ENCODE measurements at places on chromosomes 7 and 10. TPM values are rescaled to one million over a fixed set of nuclear protein-coding genes. Genes with fewer than 3 reads are reported as not detected.

GRCh38 chr10:22314852-22315251 is 1.3 kb upstream of the COMMD3 start:
- DNase-seq: no peak

DNA sequence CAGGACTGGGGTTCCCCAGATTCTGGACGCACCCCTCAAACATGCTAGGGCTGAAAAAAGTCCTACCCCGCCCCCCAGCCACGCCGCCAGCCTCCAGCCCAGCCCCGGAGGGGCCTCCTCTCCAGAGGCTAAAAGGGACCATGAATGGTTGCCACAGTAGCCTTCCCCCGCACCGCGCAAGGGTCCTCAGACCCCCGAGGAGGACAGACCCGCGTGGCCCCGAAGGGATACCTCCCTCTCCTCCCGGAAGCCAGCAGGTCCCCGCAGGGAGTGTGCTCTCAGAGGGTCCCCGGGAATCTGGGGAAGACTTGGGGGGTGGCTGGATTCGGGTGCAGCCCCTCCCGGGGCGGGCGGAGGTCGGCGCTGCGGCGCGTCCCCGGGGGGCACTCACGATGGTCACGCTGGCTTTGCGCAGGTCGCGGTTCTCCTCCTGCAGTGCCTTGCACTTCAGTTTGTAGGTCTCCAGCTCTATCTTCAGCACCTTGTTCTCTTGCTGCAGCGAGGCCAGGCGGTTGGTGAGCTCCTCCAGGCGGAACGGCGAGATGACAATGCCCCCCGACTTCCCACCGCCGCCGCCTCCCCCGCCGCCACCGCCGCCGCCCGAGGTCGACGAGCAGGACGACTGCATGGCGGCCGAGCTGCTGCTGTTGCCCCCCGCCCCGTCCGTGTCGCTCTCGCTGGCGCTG is 482 bp downstream of the CCDC6 start:
- DNase-seq: no peak

GRCh38 chr10:1366811-1367425 is 310.7 kb downstream of the WDR37 start:
- no peak for DNase-seq

GRCh38 chr10:4691301-4691700 is 134.7 kb upstream of the AKR1E2 start:
- DNase-seq: no peak

- no peak for DNase-seq
These were observed 5.9 kb downstream of the AKR1B1 start for GRCh38 chr7:134452991-134453473.

DNA sequence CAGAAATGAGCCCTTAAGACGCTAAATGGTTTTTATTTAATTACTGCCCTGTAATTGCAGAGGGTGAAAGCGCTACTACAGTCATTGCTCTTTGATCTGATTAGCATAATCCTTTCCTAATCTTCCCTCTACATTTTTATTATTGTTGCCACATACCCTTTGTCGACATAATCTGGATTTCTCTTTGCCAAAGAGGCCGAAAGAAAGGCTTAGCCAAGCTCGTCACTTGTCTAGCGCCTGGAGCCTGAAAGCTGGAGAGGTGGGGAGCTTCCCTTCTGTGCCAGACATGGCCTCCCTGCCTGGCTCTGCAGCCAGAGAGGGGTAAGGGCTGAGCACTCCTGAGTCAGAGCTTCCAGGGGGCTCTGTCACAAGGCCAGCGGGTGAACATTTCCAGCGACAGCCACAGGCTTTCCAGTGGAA is 145.9 kb downstream of the PRKAG2 start:
- DNase-seq: no peak

Gene NPSR1
- total RNA-seq: not detected

Gene PAPSS2
- total RNA-seq: 2.0 TPM

GRCh38 chr7:142722248-142722794 is 27.0 kb upstream of the PRSS1 start:
- no peak for DNase-seq

DNA sequence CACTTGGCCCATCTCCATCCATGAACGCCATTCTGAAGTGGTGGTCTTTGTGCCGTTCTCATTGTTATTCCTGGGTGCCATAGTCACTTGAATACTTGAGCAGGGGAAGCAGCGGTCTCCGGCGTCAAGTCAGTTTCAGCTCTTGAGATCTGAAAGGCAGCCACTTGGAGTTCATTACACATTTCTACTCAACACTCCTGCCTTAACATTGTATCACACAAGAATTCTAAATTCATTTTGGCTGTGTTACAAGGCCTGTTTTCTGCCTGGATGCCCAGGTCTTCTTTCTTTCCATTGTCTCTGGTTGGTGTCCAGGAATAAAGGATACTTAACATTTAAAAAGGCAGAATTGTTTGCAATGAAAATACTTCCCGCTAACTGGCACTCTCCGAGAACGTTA is 69.0 kb upstream of the RAB11FIP2 start:
- no peak for DNase-seq

DNA sequence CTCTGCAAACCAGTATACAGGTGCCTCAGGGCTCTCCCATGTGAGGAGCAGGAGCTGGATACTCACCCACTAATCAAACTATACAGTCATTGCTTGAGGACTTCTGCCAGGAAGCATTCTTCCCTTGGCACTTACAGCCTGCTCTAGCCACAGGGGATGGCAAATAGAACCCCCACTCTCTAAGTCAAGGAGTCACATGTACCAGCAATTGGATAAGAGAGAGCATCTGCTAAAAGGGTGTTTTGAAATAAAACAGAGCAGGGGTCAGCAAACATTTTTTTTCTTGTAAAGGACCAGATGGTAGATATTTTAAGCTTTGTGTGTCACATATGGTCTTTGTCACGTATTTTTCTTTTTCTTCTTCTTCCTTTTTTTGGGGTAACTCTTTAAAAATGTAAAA is 865.2 kb upstream of the GHITM start:
- DNase-seq: no peak

GRCh38 chr7:9453521-9453920 is 1020.1 kb downstream of the NXPH1 start:
- DNase-seq: no peak

Gene RBP3
- total RNA-seq: not detected

Gene KCP
- 0.41 TPM for total RNA-seq

GRCh38 chr7:91043186-91043585 is 221.0 kb upstream of the FZD1 start:
- DNase-seq: no peak

- DNase-seq: no peak
These were observed 217.5 kb downstream of the JAZF1 start for GRCh38 chr7:27963056-27963455.

GRCh38 chr10:71268247-71268691 is 50.8 kb upstream of the SLC29A3 start:
- no peak for DNase-seq

- DNase-seq: no peak
These were observed 152.7 kb downstream of the SKIDA1 start for GRCh38 chr10:21372651-21373410.

Gene CALCR
- total RNA-seq: under 0.01 TPM

- no peak for DNase-seq
These were observed 88.8 kb upstream of the PDE1C start for GRCh38 chr7:32158751-32159745.

Gene DNAJB12
- total RNA-seq: 14.3 TPM

GRCh38 chr10:19017116-19017890 is 31.3 kb upstream of the MALRD1 start:
- DNase-seq: no peak

DNA sequence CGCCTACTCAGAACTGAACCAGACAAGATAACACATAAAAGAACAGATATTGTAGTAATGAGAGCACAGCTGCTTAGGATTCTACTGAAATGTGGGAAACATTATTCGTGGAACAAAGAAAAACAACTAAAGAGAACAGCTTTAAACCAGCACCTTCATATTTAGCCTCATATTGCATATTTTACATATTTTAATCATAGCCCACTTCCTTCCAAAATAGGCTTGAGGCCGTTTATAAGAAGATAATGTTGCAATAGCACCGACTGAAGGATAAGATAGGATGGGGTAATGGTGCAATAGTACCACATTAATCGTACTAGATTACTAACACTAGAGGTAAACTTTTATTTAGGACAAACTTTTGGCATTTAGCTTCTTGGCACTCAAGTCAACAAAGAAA is 71.3 kb downstream of the KCND2 start:
- no peak for DNase-seq

- no peak for DNase-seq
These were observed 108.5 kb upstream of the SFMBT2 start for GRCh38 chr10:7519351-7519750.

Measured in frontal cortex (tissue), 4 donors.